ENCODE measurements at places on chromosomes 4 and X.

DNA sequence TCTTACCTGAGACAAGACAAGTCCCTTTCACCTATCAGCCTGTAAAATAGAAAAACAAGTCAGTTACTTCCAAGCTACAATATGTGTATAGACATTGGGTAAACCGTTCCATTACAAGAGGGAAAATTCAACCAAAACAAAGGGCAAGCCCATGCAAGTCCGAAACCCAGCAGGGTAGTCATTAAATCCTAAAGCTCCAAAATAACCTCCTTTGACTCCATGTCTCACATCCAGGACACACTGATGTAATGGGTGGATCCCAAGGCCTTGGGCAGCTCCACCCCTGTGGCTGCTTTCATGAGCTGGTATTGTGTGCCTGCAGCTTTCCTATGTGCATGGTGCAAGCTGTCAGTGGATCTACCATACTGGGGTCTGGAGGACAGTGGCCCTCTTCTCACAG, 14.7 kb upstream of the FAM47B start:
- DNase-seq, result no peak

GRCh38 chr4:134122903-134123302, 78.7 kb downstream of the PABPC4L start:
- DNase-seq, result no peak

DNA sequence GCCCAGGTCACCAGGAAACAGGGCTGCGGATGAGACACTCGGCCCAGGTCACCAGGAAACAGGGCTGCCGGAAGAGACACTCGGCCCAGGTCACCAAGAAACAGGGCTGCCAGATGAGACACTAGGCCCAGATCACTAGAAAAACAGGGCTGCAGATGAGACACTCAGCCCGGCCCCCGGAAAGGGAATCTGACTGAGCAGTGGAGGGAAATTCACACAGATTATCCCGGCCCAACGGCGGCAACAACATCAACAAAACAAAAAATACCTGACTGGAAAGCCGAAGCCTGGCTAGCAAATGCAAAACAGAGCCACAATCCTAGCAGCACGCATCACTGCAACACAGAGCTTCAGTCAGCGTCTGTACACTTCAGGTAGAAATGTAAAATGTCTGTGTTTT, 20.7 kb downstream of the AFAP1 start:
- DNase-seq, result no peak

GRCh38 chrX:39258331-39258730, 457.1 kb downstream of the MID1IP1 start:
- no peak for DNase-seq

DNA sequence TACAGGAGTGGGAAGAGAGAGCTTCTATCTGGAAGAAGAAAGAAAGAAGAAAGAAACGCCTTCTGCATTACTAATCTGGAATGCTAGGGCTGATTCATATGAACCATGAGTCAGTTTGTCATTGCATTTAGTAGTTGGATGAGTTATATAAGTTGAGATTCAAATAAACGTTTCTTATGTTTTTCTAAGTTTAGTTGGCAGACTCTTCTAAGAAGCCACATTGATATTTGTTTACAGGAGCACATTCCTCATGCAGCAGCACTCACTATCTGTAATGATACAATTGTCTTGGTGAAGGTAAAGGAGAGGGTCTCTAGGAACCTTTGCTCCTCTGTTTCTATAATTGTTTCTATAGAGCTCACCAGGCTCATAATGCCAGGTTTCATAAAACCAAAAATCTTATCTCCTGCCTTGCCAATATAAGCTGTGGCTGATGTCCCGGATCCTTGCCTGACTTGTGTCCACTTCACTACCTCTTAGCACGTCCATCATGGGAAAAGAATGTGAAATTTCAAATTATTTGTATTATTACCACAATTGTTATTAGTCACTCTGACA, 39.5 kb downstream of the HOPX start:
- DNase-seq, result no peak

DNA sequence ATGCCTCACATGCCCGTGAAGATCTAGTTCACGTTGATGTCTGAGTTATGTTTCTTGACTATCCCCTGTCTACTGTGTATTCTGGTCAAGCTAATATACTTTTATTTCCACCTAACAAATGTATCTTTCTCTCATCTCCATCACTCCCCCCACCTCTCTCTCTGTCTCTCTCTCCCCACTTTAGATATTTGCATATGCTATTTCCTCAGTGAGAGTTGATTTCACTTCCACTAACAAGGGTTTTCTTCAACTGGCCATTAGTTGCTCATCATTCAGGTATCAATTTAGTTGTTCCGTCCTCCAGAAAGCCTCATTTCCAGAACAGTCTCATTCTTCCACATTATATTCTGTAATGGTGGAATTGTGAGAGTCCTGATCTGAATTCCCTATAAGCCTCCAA, 1777.8 kb upstream of the TENM3 start:
- no peak for DNase-seq

DNA sequence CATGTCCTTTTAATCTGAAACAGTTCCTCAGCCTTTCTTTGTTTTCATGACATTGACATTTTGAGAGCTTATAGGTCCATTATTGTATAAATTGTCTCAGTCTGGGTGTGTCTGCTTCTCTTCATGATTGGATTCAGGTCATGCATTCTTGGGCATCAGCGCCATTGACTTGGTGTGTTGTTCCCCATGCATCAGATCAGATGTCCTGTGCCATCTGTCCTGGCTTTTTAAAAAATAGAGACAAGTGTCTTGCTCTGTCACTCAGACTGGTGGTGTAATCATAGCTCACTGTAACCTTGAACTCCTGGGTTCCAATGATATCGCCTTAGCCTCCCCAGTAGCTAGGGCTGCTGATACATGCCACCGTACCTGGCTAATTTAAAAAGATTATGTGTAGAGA, 55.7 kb downstream of the TBC1D14 start:
- DNase-seq, result no peak

DNA sequence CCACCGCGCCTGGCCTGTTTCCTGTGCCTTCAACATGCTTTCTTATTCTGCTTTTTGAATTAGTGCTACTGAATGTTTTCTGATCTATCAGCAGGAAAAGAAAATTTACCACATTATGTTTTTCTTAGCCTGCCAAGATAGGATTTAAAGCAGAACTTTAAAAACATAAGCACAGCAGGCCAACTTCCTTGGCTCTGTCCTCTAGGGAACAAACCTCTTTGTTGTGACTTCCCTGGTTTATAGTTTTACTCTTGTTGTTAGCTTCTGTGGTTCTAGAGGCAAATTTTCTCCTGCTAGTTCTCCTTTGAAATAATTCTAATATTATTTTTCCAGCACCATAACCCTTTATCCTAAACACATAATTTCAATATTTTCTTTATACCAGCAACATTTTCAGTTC, 605.1 kb downstream of the ADGRL3 start:
- no peak for DNase-seq

- DNase-seq, result no peak
These were observed 54.5 kb upstream of the EXOC1L start for GRCh38 chr4:55765070-55765469.

DNA sequence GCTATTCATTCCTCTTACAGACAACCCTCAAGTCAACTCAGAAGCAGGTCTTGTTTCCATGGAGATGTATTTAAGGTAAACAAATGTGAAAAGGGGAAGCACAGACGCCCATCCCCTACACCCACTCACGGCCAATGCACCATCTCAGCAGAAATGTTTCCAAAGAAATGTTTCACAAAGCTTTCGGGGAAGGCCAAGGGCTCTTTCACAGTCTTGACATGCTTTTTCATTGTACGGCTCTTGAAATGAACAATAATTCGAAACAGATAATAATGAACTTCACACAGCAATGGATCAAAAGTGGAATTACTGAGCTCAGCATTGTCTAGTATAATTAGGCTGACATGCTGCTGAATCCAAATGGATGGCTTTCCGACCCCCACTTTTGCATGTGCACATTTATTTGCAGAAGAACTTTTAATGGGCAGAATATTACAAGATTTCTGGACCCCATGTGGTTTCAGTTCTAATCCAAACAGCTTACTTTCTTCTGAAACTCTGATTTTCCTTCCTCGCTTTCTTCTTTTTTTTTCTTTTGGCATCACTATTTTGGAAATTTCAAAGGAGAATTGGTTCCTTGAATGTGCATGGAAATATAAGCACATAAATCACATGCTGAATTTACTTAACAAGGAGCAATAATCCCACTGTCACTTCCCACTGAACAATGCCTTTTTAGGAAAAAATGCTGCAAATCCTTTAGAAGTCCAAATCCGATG, 160.9 kb downstream of the SMIM20 start:
- DNase-seq, result peak; percentile 60

DNA sequence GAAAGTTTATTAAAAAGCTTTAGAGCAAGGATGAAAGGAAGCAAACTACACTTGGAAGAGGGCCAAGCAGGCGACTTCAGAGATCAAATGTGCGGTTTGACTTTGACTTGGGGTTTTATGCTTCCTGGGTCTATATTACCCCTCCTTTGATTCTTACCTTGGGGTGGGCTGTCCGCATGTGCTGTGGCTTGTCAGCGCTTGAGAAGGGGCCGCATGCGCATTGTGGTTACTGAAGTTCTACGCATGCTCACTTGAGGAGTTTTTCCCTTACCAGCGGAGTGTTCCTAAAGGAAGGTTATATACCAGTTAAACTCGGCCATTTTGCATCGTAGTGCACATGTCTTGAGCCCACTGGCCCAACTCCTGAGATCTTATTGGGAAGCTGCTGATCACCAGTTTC, 9.9 kb downstream of the ZNF157 start:
- peak; percentile 5 for DNase-seq

- DNase-seq, result no peak
These were observed 74.0 kb downstream of the GALNT7 start for GRCh38 chr4:173242466-173243250.

DNA sequence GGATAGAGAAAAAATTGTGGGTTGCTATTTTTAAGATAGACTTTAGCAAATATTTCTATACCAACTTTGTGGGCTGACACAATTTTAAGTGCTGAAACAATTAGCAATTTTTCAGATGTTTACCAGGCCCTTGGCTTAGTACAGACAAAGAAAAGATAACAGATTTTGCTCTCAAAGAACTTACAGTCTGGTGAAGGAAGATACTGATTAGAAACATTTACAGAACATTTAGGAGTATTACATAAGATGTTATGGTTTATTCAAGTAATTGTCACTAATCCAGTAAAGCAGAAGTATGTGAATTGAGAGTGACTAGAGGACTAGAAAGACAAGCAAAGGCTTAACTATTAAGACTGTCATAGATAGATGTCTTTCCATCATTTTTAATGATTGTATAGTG, 35.3 kb upstream of the NDUFC1 start:
- no peak for DNase-seq

GRCh38 chr4:146975527-146975926, 29.9 kb upstream of the TTC29 start:
- no peak for DNase-seq

- DNase-seq, result no peak
These were observed 449.2 kb upstream of the AADAT start for GRCh38 chr4:170538821-170539473.

GRCh38 chr4:81429031-81429430, 42.7 kb downstream of the RASGEF1B start:
- DNase-seq, result no peak

- DNase-seq, result no peak
These were observed 581 bp downstream of the DNAJB14 start for GRCh38 chr4:99945718-99946355.

DNA sequence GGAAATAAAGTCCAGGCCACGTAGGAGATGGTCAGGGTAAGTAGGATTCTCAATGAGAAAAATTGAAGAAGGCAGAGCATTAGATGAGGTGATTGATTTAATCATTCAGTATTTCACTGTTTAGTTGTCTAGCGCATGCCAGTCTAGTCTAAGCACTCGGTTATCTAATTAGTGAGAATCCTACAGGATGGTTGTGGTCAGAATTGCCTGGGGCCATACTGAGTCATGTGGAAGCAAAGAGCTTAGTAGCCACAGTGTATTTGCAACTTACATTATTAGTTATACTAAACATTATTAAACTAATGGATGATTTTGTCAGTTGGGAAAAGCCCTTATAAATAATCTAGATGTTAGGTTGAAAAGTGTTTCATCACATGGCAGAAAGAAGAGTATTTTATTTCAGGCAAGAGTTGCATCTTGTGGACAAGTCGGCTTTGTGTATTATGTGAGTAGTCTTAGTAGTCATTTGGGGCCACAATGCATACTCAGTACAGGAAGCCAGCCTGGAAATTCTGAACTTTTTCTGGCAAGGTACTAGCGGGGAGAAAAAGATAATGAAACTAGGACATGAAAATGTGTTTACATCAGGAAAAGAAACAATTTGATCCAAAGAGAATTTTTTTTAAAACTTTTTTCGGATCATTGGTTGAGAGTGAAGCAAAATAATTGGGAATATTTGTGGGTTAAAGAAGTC, 31.9 kb downstream of the CPEB2 start:
- DNase-seq, result no peak

DNA sequence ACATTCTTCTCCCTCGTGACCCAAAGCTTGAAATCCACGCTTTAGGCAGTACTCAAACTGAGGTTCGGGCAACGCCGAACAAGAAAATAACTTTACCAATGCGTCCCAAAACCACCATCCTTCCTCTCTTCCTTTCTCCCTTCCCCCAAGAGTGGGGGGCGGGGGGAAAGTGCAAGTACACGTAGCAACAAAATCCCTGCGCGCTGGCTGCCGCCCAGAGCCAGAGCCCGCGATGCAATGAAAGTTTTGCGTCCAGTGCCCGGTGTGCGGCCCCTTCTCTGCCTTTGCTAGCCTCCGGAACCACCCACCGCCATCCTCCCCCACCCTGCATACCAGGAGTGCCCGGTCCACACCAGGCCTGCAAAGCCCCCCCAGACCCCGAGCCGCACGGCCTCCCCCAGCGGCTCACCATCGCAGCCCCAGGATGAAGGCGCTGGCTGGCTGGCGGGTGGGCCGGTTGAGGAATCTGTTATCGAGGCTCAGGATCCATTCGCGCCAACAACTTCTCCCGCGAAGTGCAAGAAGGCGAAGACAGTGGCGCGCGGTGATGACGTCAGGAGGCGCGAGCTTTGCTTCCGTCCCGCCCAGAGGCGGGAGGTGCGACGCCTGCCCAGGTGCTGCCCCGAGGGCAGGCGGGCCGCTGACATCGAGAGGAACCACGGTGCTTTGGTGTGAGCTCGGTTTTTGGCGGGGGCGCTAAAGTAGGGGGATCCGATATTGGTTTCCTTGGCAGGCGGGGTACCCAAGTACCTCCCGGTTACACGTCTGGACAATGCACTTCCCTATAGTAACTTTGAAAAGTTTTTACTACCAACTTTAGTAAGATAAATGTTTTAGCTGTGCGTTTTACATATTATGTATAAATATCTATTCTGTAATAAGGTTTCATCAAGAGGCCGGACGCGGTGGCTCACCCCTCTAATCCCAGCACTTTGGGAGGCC, at the start of gene RFC1:
Gene RFC1 (minus strand): TSS at position 533 of the 942 bp plus-strand sequence. CDS start 121 bp downstream, at position 412.
- DNase-seq, result peak; percentile 89

GRCh38 chr4:151329217-151330007, 4.0 kb upstream of the SH3D19 start:
- DNase-seq, result no peak

GRCh38 chrX:40176351-40177116, 78.8 kb upstream of the BCOR start:
- peak; percentile 60 for DNase-seq

DNA sequence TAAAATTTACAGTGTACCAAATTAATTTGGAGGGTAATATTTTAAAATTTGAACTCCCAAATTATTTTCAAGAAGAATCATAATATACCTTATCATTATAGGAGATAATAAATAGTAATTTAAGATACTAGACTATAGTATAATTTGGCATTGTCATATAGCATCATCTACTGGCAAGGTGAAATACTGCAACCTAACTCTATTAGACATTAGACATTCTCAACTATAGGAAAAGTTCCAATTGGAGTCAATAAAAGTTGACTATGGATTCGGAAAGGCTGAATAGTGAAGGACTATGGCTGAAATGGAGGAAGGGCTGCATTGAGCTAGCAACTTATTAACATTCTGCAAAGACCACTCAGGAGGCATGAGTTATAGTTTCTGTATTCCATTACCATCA, 113.0 kb downstream of the PRDM5 start:
- DNase-seq, result no peak
